Coronary artery (tissue), 2 donors: ENCODE measurements at places on chromosomes 13 and 19.
A peak's percentile ranks its signal among the peaks of the same experiment; 100 is the strongest.

GRCh38 chr13:42653679-42654078, 79.7 kb downstream of the TNFSF11 start:
- DNase-seq: no peak

DNA sequence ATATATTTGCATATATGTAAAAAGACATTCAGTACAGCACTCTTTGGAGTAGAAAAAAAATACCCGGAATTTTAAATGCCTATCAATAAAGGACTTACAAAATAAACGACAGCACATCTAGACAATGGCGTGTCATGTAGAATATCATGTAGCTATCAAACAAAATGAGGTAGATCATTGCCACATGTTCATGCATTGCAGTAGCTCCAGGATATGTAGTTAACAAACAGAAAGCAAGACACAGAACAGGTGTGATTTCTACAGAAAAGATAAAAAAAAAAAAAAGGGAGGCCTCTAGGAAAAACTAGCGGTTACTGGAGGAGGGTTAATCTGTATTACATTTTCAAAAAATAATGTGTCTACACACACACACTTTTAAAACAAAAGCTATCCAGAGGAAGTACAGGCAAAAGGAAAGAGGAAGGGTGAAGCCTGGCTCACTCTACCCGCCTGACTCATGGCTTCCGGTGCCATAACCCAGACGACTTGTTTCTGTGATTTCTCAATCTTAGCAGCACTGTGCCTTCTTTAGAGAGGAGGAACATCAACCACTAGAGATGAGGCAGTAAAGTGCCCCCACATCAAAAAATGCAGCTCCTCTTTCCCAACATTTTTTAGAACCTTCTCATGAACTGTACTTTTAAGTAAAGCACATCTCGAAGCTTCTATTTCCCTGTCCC, 6.9 kb downstream of the KCTD12 start:
- peak; percentile 85 for DNase-seq

DNA sequence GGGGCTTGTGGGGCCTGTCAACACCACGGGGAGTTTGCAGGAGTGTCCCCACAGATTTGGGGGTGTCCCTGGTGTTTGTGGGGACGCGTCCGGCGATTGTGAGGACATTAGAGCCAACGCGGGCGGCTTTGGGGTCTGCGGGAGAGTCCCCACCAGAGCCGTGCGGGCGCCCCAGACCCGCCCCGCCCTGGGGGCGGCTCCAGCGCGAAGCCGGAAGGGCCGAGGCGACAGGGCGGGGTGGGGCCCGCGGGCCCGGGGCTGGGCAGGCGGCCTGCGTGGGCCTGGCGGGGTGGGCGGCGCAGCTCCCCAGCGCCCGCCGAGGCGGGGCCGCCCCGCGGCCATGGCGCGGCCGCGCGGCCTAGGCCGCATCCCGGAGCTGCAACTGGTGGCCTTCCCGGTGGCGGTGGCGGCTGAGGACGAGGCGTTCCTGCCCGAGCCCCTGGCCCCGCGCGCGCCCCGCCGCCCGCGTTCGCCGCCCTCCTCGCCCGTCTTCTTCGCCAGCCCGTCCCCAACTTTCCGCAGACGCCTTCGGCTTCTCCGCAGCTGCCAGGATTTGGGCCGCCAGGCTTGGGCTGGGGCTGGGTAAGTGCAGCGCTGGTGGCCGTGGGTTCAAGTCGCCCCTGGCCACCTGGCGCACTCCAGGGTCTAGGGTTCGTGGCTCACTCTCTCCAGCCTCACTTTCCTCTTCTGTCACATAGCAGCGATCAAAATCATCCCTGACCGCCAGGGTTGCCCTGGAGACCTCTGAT, 10.3 kb downstream of the PDE4A start:
- no peak for DNase-seq

DNA sequence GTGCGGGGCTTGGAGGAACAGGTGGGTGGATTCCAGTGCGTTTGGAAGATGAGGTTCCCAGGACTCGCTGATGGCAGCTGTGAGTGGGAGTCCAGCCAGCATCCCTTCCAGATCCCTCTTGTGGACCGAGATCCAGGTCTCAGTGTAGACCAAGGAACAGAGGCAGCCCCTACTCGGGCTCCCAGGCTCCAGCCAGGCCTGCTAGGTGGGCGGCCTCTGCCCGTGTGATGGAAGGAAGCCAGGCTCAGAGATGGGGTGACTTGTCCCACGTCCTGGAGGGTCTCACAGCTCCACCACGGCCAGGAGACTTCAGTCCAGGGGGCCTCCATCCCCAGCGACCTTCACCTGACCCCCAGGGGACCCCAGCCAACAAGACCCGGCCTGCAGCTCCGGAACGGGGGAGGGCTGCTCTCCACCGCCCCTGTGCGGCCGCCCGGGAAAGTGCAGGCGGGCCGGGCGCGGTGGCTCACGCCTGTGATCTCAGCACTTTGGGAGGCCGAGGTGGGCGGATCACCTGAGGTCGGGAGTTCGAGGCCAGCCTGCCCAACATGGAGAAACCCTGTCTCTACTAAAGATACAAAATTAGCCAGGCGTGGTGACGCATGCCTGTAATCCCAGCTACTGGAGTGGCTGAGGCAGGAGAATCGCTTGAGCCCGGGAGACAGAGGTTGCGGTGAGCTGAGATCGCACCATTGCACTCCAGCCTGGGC, 729 bp upstream of the MADCAM1 start:
- DNase-seq: no peak
